ENCODE measurements at places on chromosomes 16 and 17. TPM values are rescaled to one million over a fixed set of nuclear protein-coding genes. Genes with fewer than 3 reads are reported as not detected.

Gene PKMYT1
- total RNA-seq: 84.3 TPM

Gene PAFAH1B1
- 186 TPM for total RNA-seq

Gene KRTAP9-8
- not detected for total RNA-seq

Gene KRTAP2-3
- total RNA-seq: not detected
